ENCODE measurements at places on chromosomes 6 and 20. TPM values are rescaled to one million over a fixed set of nuclear protein-coding genes. Genes with fewer than 3 reads are reported as not detected.

Gene CST8
- total RNA-seq: not detected

DNA sequence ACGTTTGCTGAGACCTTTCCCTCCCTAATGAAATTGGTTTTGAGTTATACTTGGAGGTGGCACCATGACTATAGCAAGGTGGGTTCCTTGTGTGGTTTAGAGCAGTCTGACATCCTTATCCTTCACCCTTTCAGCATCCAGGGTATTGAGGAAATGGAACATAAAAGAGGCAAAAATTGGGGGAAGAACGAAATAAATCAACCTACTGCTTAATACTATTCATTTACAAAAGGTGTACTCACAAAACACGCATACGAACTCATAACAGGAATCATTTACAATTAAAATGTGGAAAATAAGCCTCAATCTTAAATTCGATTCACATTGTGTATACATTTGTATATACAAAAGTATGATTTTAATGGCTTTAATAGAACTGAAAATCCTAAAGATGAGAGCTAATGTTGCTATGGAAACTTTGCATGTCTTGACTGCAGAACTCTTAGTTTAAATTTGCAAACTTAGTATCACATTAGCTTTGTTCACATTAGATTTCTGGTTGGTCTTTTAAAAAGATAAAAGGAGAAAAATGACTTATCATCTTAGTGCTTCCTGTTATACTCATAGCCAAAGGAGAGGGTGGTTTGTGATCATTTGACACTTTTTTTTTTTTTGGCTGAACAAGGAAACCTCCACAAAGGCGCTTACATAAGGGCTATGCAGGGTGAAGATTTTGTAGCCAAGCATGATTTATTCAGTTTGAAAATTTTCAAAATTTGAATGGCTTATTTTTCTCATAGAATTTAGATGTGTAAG, 76.1 kb upstream of the ATXN1 start:
- no peak for ATAC-seq

- no peak for ATAC-seq
These were observed 68.2 kb downstream of the FAM217A start for GRCh38 chr6:4010689-4011090.

Gene NFATC2
- total RNA-seq: 12.4 TPM

Data from gastroesophageal sphincter (tissue), 4 donors.